ENCODE measurements at places on chromosomes 4 and X.

DNA sequence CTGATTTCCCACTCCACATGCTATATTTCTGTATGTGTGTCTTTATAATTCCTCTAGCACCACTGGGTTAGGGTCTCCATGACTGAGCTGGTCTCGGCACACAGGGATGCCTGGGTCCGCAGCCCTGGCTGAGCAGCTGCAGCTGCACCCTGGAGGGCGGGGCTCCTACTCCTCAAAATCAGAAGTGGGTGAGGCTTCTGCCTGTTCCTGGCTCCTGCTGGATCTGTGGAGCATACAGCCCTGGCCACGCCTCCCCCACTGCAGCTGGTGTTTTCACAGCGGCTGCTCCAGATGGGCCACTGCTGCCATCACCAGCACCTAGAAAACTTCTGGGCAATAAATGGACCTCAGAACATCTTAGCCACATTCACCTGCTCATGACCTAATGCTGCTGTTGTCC is 30.9 kb downstream of the SPCS3 start:
- DNase-seq, result no peak

- DNase-seq, result no peak
These were observed 12.9 kb downstream of the DDX53 start for GRCh38 chrX:23012636-23013035.

DNA sequence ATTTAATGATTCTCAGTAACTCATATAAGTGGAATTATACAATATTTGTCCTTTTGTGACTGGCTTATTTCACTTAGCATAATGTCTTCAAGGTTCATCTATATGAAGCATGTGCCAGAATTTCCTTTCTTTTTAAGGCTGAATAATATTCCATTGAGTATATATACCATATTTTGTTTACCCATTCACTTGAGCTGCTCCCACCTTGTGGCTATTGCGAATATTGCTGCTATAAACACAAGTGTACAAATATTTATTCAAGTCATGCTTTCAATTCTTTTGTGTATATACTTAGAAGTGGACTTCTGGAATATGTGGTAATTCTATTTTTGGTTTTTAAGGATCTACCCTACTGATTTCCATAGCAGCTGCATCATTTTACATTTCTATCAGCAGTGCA is 219.1 kb downstream of the MID1 start:
- DNase-seq, result no peak

DNA sequence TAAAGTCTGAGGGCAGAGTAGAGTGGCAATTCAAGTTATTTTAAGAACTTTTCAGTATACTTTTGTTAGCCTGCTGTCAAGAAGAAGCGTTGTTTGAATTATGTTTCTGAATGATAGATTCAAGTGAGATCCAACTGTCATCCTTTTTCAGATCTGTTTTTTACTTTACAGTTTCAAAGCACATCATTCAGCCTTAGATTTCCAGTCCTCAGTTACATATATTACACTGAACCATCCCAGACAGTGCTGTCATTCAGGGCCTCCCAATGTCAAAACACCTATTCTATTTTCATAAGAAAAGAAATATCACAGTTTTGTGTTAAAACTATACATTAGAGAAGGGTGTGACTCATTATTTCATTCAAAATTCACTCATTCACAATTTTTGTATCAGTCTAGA is 856.9 kb downstream of the ADGRL3 start:
- no peak for DNase-seq

- DNase-seq, result no peak
These were observed 6.8 kb downstream of the PPARGC1A start for GRCh38 chr4:23882976-23883531.

DNA sequence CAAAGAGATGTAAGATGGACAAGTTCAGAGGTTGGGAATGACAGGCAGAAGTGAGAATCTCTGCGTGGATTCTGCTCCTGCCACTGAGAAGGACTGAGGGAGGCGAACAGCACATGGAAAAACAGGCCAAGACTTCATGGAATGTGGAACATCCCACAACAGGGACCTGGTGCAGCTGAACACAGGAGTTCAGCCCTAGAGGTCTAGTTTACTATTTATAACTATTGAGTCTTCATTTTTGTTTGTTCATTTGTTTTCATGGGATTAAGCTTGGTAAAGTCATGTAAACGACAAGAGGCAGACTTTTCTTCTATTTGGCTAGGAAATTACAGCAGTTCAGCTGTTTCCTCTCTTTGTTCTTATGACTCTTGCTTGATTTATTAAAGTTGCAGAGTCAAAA is 234.5 kb downstream of the MAML3 start:
- peak; percentile 71 for DNase-seq

DNA sequence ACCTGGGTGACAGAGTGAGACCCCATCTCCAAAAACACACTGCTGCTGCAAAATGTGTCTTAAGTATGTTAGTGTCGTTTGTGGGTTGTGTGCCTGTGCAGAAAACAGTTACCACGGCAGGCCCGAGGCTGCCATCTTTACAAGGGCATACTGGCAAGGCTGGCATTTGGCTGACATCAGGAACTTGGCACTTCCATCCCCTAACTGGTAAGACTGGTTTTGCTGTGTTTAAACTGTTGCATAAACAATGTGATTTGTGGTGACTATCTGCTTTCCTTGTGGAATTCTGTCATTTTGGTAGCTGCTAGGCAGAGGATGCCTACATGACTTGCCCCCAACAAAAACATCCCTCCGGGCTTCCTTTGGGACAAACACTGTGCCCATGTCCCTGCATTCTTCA is 12.3 kb downstream of the LRP2BP start:
- no peak for DNase-seq

DNA sequence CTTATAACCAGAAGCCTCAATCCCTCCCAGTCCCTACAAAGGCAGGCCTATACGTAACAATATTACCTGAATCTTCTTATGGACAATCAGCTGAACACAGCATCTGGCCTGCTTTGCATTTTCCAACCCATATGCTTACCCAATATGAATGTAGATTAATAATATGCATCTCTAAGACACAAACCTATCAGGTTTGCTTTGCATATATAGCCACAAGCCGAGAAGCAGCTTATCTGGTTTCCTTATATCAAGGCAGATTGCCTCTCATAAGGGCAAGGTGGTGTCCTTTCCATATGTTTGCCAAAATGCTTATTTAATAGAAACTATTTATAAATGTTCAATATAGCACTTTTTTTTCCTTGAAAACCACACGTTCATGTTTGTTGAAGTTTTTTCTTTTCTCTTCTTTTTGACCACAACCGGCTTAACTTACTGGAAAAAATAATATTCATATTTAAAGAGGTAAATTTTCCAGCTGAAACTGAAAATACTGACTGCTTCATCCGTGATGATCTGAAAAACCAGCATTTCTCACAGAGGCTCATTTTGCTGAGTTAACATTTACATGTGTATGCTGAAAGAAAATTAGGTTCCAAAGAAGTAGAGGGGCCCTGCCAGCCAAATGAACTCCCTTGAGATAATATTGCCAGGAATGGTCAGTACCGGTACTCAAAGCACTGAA is 3.8 kb downstream of the IL21 start:
- no peak for DNase-seq

DNA sequence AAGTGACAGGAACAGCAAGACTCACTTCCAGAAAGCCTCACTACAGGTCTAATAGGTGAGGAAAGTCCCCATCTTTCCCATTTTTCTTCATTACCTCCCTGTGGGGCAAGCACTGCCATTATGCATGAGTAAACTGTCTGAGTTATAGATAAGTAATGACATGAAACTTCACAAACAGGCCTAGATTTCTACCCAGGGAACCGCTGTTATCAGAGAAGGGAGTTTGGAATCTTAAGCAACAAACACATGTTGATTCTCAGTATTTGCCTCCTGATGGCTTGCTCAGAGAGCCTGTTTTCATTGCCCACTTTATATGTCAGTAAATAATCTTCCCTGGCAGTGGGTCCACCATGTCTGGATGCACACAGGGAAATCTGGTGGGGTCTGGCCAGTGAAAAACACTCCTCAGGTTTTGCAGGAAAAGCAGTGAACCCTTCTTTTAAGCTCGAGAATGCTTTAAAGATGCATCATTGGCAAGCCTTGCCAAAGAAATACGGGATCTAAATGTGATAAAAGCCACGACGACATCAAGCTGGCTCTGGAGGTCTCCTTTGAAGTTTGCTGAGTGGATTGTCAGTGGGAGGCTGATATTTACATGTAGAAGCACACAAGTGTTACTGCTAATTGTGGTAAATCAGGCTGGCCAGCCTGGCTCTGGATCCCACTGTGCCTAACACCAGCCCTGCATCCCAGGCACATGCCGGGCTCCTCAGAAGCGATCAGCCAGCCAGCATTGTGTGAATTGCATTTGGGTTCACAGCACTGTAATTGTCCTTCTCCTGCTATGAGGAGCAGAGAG is 25.2 kb downstream of the PDGFRA start:
- DNase-seq, result no peak

DNA sequence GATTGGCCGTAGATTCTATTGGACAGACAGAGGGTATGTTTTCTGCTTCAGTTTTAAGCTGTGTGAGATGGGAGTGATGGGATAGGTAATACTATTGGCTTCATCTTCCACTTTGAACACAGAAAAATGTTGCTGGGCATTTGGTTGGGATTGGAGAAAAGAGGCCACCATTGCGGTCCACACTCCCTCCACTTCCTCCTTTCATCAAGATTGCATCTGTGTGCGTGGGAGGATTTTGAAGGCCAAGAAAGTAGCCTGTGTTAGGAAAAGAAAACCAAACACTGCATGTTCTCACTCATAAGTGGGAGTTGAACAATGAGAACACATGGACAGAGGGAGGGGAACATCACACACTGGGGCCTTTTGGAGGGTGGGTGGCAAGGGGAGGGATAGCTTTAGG is 56.4 kb downstream of the EGF start:
- no peak for DNase-seq

GRCh38 chr4:89316931-89317366 is 9.3 kb upstream of the GPRIN3 start:
- DNase-seq, result peak; percentile 12

DNA sequence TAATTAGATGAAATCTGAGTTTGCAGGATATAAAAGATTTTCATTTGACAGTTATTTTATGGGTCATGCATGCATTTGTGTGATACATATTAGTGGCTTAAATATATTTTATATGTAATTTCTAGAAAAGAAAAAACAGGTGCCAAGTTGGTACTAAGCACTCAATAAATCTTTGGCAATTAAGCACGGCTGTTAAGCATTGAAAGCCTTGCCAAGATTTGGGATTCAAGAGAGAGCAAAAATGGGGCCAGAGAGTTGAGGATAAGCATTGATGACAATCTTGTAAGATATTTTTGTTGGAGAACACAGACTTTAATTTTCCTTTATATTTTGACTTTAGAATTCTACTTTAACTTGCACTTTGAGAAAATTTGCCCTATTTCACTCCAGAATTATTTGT is 249.8 kb upstream of the MAD2L1 start:
- DNase-seq, result no peak

DNA sequence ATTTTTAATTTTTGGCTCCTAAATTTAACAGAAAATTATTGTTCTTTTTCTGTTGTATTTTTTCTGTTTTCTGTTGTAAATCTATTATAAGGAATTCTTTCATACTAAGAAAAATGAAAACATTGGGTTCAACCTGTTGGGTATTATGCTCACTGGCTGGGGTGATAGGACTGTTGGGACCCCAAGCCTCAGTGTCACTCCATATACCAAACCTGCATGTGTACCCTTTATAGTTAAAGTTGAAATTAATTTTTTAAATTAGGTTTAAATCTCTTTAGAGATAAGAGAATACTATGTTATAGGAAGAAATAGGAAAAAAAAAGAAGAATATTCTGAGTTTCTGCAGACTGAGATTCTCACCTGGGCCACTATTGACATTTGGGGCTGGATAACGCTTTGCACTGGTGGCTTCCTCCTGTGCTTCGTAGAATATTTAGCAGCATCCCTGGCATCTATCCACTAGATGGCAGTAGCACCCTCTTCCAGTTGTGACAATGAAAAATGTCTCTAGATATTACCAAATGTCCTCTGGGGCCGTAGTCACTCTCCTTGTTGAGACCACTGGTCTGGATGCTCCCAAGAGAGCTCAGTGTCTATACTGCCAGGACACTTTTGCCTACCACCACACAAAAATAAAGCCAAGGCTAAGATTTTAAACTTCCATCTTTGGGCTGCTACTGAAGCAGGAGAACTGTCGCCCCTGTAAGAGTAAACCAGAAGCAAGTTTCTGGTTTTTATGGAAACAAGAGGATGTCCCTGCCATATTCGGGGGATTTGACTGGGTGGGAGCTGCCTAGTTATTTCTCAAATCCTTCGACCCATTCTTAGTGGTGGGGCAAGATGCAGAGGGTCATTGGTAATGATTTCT is 22.4 kb upstream of the CLTRN start:
- peak; percentile 30 for DNase-seq

GRCh38 chrX:119482041-119482440 is 13.8 kb downstream of the SLC25A5 start:
- no peak for DNase-seq

DNA sequence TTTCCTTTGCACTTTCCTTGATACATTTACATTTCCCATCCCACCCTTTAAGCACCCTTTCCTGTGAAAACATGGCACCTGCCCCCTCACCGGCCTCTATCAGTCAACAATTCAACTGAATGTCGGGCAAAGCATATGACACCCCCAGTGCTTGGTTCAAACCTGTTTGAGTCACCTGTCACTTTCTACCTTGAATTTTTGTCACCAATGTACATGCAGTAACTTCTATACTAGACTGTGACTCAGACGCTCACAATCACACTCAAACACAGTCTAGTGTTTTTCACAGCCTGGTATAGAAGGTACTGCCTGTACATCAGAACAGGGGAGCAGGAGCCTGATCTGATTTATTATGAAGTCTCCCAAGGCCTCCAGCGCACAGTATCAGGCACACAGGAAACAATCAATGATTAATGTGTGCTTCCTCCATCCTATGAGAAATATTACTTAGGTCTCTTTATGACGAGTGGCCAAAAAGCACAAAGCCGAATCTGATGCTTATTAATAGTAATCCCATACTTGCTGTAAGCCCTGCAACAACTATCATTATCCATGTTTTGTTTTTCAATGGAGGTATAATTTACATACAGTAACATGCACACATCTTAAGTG is 49.2 kb upstream of the FAM9C start:
- no peak for DNase-seq

DNA sequence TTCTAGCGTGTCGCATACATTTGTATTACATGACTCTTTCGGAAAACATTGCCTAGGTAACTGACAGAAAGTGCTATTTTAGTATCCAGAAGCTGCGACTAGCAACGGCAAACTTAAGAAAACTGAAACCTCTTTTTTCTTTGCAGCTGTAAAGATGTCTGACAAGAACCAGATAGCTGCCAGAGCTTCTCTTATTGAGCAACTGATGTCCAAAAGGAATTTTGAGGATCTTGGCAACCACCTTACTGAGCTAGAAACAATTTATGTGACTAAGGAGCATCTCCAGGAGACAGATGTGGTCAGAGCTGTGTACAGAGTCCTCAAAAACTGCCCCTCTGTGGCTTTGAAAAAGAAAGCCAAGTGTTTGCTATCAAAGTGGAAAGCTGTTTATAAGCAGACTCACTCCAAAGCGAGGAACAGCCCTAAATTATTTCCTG is 9.4 kb downstream of the TCEANC start:
- DNase-seq, result peak; percentile 88
